Stimulated activated CD4-positive, alpha-beta T cell treated with anti-CD3 and anti-CD28 coated beads, Interleukin-1b, Interleukin-23, amount 100 ng/mL, for 48 hours (primary cell): ENCODE measurements at places on chromosomes 2 and 18.

DNA sequence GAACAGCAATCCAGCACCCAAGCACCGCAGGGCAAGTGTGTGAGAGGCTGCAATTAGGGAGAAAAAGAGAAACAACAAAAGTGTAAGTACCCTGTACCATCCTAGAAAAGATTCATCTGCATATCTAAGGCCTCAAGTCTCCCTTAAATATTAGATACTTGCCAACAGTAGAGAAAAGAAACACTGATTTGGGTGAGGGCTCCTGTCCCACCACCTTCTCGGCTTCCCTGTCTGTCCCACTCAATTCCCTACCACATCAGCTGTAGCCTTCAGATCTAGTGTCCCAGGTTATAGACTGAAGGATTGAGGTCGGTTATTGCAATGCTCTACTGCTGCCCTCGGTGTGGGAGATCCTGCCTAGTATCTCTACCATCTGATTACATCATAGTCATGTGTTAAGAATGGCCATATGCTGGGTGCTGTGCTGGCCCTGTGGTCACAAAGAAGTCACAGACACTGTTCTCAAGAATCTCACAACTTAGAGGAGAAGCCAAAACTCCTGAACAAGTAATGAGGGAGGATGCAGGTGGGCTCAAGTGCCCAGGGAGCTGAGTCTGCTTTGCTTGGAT is 2.5 kb downstream of the RAX start:
- no peak for DNase-seq

DNA sequence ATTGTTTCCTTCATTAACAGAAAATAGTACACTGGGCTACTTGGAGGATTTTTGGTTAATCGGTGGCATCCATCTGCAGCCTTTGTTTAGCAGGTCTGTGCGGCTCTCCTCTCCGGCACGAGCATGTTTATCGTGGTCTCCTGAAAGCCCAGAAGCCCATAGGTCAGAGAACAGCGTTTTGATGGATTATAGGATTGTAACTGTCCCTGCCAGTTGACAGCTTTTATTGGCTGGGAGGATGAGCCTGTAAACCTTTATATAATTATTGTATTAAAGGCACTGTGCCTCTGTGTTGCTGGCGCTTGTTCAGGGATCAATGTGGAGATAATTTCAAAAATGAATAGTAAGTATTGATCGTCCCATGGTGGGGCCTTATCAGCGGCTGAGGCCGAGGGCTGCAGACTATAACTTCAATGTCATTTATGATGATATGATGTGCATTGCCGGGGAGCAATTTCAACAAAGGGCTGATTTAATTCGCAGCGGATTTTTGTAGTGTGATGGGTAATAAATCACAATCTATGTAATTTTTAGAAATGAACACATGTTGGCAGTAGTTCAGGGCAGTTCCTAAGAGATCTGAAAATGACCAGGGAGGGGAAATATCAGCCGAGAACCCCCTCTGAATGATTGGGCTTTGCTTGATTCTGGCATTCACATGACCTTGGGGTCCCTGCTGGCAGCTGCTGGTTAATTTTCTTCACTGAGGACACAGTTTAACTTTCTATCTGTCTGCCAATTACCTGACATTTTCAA is 736.1 kb downstream of the GALR1 start:
- DNase-seq = no peak

DNA sequence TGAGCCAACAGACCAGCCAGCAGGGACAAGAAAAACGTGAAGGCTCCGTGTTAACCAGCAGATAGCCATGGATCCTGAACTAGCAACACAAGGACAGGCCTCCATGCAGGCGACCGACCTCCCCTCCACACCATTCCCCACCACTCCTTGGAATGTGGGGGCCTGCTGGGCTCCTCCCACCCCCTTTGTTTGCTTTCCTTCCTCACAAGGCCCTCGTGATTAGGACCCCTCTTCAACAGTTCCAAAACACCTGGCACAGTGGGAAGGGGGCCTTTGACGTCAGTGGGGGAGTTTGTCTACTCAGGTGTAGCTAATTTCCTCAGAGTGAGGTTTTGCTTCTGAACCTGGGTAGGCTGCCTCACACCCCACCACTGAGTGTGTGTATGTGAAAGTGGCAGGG is 37.8 kb downstream of the SLC14A2 start:
- no peak for DNase-seq

DNA sequence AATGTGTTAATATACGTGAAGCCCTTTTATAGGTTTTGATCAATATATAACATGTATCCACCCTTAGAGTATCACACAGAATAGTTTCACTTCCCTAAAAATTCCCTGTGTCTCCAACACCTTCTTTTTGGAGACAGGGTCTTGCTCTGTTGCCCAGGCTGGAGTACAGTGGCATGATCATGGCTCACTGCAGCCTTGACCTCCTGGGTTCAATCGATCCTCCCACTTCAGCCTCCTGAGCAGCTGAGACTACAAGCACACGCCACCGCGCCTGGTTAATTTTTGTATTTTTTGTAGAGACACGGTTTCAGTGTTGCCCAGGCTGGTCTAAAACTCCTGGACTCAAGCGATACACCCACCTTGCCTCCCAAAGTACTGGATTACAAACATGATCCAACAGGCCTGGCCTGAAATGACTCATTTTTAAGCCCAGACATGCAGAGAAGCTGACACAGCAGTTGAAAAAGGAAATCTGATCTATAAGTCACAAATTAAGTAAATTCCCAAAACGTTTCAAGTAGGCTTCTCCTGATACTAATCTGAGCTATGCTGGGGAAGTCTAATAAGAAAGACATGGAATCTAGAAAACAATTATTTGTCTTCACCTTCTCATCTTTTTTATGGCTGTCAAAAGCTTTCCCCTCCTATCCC is 2.9 kb downstream of the DUSP11 start:
- DNase-seq = no peak

DNA sequence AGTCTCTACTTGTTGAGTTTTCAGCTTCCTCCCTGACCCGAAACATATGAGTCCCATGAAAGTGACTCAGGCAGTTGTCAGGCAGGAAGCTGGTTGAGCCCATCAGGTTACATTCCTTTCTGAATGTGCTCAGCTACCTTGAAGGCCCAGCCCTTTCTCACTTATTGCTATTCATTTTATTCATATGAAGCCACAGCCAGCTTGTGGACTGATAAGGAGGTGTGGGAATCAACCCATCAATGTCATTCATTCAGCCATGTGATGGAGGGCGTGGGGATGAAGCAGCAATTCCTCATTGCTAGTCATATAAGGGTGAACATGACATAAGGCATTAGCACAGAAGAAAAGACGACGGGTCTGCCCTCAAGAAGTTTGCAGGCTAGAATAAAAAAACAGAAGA is 5.3 kb upstream of the VPS4B start:
- no peak for DNase-seq

GRCh38 chr18:48342125-48342524 is 67.1 kb downstream of the ZBTB7C start:
- no peak for DNase-seq

DNA sequence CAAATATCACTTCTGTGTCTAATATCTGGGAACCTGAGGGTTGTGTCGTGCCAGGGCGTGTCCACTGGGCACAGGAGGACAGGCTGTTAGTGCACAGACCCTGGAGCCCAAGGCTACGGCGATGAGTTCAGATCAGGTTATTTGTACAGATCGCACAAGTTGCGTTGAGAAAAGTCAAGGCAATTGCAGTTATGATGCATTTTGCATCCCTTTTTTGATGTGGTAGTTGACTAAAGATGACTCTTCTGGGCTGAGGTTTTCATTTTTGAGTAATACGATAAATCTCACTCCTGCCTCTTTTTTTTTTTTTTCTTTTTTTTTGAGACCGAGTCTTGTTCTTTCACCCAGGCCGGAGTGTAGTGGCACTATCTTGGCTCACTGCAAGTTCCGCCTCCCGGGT is 7.2 kb downstream of the RBFA start:
- DNase-seq = no peak

DNA sequence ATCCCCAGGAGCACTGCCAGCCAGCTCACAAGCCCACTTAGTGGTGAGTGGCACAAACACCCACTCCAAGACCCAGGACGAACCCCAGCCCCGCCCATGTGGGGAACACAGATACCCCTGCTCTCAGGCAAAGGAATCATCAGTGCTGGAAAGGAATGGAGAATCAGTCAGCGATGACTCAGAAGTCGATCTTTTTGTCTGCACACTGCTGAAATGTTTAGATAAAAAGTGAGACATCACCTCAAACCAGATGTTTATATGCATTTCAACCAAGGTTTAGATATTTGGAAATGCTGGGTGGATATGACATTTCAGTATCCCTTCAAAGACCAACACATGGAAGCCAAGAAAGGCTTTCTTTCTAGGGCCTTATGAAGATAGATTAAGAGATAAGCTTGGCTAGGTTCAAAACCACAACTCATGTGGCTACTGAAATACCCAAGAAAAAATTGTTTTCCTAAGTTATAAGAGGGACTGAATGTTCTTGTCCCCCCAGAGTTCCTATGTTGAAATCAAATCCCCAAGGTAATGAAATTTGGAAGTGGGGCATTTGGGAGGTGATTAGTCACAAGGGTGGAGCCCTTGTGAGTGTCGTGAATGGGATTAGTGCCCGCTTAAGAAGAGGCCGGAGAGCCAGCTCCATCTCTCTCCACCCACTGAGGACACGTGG is 43.7 kb downstream of the POU3F3 start:
- no peak for DNase-seq

GRCh38 chr2:120949027-120949956 is 213.6 kb downstream of the GLI2 start:
- DNase-seq = no peak

GRCh38 chr2:106956879-106957278 is 70.9 kb upstream of the ST6GAL2 start:
- DNase-seq = no peak

- DNase-seq = peak; percentile 45
Observed at GRCh38 chr2:197952540-197953202, 148.3 kb downstream of the PLCL1 start.

GRCh38 chr2:242063850-242064249 is 194.3 kb downstream of the RTP5 start:
- DNase-seq = no peak

DNA sequence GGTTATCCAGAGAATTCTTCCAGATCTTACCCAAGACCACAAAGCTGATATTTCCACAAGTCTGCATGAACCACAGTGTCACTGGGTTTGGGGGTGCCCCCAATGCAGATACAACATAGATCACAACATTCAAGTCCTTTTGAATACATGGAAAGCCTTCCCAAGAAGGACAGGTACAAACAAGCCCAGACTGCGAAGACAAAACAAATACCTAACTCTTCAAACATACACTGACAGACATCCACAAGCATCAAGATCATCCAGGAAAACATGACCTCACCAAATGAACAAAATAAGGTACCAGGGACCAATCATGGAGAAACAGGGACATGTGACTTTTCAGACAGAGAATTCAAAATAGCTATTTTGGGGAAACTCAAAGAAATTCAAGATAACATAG is 93.1 kb downstream of the MDH1 start:
- DNase-seq = no peak

- DNase-seq = no peak
Observed at GRCh38 chr2:11370377-11371091, 26.1 kb upstream of the ROCK2 start.

- no peak for DNase-seq
Observed at GRCh38 chr2:113685471-113685870, 58.4 kb downstream of the RABL2A start.

GRCh38 chr2:121491518-121491917 is 39.2 kb upstream of the RNU4ATAC start:
- DNase-seq = no peak

GRCh38 chr18:32754508-32755263 is 18.1 kb downstream of the KLHL14 start:
- DNase-seq = no peak

- no peak for DNase-seq
Observed at GRCh38 chr2:143334837-143335236, 205.6 kb downstream of the ARHGAP15 start.

DNA sequence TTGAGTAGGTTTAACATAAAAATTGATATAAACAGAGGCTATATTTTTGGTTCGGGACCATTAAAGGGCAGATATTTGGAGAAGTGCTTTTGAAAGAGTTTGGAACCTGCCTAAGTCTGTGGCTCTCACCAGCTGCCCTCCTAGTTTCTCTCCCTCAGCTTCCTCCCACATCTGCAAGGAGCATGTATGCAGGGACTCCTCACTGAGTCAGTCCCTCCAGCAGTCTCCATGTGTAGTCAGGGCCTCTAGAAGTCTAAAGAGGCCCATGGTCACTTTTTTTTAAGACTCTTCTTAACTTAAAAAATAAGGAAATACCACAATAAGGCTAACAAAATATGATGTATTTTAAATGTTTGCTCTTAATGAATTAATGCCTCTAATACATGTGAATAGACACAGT is 220.0 kb upstream of the TANK start:
- DNase-seq = no peak

- peak; percentile 46 for DNase-seq
Observed at GRCh38 chr2:38037757-38038621, 38.0 kb downstream of the CYP1B1 start.

- no peak for DNase-seq
Observed at GRCh38 chr18:35142275-35142615, 98.6 kb upstream of the ZNF397 start.

DNA sequence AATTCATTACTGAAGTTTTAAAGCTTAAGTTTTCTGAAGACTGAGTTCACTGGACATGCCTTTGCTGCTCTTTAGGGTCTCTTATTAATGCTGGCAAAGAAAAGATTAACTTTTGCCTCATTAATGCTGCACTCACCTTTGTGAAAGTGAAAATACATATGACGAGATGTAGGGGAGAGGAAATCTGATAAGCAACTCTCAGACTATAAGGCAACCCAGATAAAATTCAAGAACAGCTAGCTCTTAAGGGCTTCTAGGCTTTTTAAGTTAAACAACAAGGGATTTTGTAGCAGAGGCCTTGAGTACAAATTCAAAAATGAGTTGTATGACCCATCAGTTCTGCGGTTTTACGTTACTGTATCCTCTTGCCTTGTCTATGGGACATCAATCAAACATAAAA is 143.7 kb downstream of the USP34 start:
- no peak for DNase-seq

DNA sequence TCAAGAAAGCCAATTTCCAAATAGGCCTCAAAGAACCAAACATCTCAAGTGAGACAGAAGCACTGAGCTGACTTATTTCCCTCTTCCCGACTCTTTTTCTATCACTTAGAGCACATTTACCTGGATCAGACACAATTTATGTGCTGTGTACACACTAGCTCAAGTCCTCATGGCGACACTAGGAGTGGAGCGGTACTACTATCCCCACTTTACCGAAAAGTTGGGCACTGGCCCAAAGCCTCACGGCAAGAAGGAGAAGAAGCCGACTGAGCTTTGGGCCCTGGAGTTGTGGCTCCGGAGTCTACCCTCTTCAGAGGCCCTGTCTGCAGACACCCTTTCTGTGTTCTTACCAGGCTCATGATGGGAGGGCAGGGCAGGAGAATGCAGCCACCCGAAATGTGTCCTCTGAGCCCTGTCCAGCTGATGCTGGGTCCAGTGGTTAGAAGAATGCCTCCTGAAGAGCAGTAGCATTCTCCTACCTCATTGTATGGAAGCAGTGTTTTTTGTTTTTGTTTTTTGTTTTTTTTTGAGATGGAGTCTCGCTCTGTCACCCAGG is 91.7 kb upstream of the CNGA3 start:
- DNase-seq = no peak
